ENCODE measurements at places on chromosomes 2 and 18. TPM values are rescaled to one million over a fixed set of nuclear protein-coding genes. Genes with fewer than 3 reads are reported as not detected.

DNA sequence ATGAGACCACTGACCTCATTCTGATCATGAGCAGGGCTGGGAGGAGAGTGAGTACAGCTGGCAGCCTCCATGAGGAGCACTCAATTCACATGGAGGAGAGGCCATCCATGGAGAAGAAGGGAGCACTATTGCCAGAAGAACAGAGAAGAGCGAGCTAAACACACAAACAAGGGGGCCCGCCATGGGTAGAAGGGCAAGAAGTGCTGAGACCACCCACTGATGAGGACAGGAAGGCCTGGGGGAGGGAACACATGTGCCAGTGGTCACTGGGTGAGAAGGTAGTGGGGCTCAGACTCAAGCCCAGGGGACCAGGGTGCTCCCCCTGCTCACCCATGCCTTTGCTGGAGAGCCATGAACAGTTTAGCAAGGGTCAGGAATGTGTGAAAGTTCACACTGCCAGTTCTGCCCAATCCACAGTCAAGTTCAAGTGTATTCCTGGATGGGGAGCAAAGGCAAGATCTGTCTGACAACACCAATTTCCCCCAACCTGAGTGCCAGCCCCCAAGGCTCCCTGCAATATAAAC, 57.7 kb downstream of the TTC32 start:
- DNase-seq: no peak

DNA sequence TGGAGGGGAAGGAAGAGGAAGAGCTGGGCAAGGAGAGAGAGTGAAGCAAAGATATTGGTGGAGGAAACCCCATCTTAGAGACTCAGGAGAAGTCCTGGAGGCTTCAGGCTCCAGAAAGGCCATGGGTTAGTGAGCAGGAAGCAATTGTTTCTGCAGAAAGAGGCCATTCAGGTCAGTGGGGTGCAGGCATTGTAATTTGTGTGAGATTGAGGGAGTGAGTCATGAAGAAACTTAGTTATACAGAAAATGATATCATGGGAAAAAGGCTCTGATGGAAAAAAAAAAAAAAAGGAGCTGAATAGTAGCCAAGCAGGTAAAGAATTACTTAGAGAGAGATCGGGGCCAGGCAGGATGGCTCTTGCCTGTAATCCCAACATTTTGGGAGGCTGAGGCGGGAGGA, 4.0 kb downstream of the EMILIN2 start:
- DNase-seq: peak; percentile 14

DNA sequence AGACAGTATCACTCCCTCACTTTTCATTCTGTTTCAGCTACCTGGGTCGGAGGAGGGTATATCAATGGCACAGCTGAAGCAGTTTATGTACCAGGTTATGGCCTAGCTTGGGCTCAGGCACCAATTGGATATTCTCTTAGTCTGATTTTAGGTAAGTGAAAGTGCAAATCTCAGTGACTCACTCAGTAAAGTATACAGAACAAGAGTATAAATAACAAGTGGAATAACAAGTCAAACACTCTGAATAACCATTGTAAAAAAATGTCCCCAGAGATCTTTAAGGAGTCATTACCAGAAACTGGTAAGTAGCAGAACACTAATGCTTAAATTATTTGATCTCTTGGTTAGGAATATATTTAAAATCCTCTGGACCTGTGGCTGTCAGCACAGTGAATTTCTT, 5.7 kb downstream of the SLC5A7 start:
- no peak for DNase-seq

- DNase-seq: no peak
These were observed 16.0 kb downstream of the ASPRV1 start for GRCh38 chr2:69945441-69945840.

Gene GPR75
- 1.2 TPM for total RNA-seq

Gene ONECUT2
- total RNA-seq: not detected

DNA sequence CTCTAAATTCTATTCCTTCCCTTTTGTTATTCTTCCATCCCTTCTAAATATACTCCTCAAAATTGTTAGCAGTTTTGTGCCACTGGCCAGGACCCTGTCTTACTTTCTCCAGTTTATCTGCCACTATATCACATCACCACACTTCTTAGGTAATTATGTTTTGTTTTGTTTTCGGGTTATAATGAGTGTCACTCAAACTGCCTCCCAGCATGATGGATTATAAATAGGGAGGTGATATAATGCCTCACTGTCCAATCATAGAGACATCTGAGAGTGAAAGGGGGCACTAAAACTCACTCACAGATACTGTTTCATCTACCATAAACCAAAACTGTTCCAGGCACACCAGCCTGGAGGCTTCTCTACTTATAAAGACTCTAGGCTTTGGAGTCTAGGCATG, 3.5 kb downstream of the RSAD2 start:
- DNase-seq: no peak

DNA sequence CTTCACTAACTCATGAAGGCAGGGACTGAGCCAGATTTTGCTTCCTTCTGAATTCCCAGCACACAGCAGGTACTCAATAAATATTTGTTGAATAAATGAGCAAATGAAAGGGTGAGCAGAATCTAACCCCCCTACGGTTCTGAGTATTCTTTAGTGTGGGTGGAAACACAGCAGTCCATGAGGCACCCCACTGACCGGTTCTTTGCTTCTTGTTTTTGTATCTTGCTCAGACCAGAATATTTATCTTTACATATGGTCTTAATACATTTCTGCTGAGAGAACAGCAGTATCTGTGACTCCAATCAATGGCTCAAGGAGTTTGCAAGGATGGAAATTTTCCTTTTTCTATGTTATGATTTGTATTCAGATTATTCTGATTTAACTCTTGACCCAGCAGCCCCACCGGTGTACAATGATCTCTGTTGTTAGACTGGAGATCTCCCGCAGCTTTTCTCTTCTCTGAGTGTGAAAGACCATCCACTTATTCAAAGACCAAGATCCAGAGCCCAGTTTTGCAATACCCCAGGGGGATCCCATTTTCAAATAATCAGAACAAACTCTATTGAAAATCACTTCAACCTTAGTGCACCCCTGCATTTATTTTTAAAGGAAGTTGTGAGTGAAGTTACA, 506.5 kb upstream of the TNP1 start:
- DNase-seq: no peak

Gene GPR45
- total RNA-seq: not detected
